BJ (cell line): ENCODE measurements at places on chromosomes 13 and 19. TPM values are rescaled to one million over a fixed set of nuclear protein-coding genes. Genes with fewer than 3 reads are reported as not detected.

Gene PSG11
- 0.80 and 0.83 TPM in 2 replicates for polyA plus RNA-seq

Gene CYP2F1
- not detected in 2 replicates for polyA plus RNA-seq

DNA sequence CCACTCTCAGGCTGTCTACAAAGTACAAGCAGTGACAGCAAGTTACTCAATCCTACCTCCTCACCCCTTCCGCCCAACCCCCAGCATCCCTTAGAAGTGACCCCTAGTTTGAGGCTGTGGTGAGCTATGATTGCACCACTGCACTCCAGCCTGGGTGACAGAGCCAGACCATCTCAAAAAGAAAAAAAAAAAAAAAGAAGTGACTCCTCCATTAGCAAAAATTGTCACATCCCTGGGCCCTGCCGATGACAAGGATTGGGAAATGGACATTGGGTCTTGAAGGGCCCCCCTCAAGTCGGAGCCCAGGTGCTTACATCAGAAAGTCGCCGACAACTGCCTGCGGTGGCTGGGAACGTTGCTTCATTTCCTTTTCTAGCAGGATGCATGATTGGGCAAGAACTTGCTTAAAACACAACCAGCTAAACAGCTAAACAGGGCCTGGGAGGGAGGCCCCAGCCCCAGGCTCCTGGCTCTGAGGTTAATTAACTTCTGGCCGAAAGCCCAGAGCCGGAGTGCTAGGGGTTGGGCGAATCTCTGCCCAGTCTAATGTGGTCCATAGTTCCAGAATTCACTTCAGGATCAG lies 15.3 kb downstream of the RAB3D start:
- peak; percentile 92 for DNase-seq

GRCh38 chr19:9641810-9642209 lies 20.8 kb upstream of the ZNF561 start:
- no peak for DNase-seq

- DNase-seq: no peak
These were observed 333.5 kb downstream of the TSHZ3 start for GRCh38 chr19:31015778-31016177.

- no peak for DNase-seq
These were observed 881 bp downstream of the ZNF20 start for GRCh38 chr19:12139269-12139668.

DNA sequence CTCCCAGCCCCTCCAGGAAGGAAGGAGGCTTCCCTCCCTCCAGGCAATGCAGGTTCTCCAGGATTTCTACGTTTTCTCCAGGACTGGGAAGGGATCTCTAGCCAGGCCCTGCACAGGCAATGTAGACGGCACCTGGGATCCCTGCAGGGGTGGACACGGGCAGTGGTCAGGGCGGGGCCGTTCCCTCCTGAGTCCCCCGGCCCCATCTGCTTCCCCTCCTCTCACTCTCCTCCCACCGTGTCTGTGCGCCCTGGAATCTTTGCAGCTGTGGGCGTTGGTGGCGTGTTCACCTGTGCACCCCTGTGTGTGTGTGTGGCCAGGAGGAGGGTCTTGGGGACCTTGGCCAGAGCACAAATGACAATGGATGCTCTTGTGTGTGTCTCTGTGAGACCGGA lies 10.0 kb downstream of the NRTN start:
- DNase-seq: no peak
